ENCODE measurements at places on chromosomes 4 and X.

- no peak for ATAC-seq
These were observed 61.8 kb downstream of the CPE start for GRCh38 chr4:165440415-165441158.

GRCh38 chrX:50691820-50692219, 122.2 kb downstream of the SHROOM4 start:
- ATAC-seq: peak; percentile 71

GRCh38 chrX:54708404-54708803, 89.7 kb downstream of the ITIH6 start:
- no peak for ATAC-seq

DNA sequence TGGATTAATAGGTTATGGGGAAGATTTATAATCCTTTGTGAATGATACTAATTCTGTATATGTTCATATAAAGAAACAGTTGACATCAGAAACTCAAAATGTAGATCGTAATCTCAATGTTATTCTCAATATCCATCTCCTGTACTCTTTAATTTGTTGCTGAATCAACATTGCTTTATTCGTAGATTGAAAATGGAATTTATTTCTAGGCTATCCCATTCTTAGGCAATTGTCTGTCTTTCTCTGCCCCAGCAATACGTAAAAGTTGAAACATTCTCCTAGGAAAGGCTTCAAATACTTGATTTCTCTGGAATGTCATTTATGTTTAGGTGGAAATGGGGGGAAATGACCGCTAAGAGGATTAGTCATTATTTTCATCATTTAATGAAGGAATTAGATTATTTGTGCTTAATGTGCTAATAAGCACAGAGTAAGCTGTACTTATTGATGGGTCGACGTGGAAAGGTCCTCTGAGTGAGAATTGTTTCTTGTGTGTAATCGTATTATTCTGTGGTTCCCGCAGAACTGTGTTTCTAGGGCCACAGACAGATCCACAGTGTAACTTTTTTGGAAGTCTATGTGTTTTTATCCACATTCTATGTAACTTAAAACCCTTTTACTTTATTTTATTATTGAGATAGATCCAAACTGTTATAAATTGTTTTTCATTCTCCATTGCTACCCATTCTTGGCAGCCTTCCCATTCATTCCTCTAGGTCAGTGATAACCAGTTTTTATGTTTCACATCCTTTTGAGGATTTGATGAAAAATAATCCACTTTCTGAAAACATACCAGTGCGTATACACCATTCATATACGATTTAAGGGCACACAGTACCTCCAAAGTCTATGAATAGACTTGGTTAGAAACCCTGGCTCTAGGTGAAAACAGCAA, 262.9 kb downstream of the ARHGAP10 start:
- ATAC-seq: no peak

DNA sequence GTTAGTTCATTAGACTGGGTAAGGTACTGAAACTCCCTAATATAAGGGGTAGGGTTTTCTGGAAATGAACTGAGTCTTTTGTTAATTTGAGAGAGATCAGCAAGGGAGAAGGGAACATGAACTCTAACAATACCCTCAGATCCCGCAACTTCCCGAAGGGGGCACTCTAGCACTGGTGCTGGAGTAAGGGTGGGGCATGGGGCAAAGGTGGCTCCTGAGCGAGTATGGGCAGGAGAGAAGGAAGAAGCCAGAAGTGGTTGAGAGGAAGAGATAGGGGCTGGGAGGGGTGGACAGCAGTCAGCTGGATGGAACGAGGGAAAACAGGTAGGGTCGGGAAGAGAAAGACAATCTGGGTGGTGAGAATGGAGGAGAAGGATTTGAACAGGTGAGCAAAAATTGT, 183.2 kb upstream of the MAGEE2 start:
- no peak for ATAC-seq

DNA sequence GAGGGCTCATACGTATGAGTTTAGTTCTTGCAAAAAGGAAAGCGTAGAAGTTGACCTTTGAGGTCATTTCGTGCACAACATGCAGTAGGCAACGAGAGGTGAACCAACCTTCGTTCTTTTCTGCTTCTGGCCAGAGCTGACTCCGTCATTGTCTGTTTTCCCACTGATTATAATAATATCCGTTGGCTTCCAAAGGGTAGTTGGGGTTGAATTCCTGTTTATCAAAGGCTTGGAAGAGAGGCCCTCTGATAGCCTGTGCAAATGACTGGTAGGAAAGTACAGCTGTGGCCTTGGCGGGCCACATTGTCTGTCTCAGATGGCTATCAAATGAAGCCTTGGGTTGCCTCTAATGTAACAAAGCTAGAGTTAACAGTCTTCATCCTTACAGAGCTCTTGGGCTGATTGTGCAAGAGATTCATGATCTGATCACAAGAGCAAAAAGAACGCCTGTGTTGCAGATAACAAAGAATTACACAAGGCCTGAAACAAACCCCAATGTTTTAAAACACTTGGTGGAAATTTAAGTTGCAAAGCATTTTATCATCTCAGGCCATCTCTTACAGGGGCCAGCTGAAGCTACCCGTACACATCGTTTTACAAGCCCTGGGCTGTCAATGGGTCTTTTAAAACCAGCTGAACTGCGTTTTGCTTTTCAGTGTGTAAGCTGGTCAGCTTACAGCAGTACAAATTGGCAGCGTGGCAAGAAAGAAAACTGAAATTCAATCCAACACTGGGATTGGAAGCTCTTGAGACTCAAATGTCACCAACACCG, 46.1 kb upstream of the FAM9C start:
- no peak for ATAC-seq

DNA sequence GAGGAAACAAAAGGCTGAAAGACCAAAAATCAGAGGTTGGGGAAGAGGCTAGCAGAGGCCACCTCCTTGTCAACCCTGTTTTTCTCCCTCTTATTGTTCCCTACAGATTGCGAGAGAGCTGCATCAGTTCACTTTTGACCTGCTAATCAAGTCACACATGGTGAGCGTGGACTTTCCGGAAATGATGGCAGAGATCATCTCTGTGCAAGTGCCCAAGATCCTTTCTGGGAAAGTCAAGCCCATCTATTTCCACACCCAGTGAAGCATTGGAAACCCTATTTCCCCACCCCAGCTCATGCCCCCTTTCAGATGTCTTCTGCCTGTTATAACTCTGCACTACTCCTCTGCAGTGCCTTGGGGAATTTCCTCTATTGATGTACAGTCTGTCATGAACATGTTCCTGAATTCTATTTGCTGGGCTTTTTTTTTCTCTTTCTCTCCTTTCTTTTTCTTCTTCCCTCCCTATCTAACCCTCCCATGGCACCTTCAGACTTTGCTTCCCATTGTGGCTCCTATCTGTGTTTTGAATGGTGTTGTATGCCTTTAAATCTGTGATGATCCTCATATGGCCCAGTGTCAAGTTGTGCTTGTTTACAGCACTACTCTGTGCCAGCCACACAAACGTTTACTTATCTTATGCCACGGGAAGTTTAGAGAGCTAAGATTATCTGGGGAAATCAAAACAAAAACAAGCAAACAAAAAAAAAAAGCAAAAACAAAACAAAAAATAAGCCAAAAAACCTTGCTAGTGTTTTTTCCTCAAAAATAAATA, 179.9 kb downstream of the AR start:
- ATAC-seq: no peak

- ATAC-seq: no peak
These were observed 128.0 kb downstream of the AFAP1 start for GRCh38 chr4:7811536-7812191.
